ENCODE measurements at places on chromosomes 5 and 9.

GRCh38 chr5:69531406-69531801 is 28.6 kb upstream of the GTF2H2C start:
- H3K36me3 ChIP-seq = no peaks in the 10 kb centered on the region
- H3K27me3 ChIP-seq = no peaks in the 10 kb centered on the region
- no peak overlapping the region for H3K27ac ChIP-seq
- no peaks in the 10 kb centered on the region for H3K4me1 ChIP-seq

- H3K27me3 ChIP-seq = no peaks in the 10 kb centered on the region
- DNase-seq = no peak
- no peak overlapping the region for H3K4me3 ChIP-seq
- no peak overlapping the region for H3K27ac ChIP-seq
These were observed 56.8 kb upstream of the OLFM1 start for GRCh38 chr9:135030566-135031226.

GRCh38 chr5:10825897-10826644 is 65.0 kb upstream of the DAP start:
- DNase-seq = no peak
- no peaks in the 10 kb centered on the region for H3K27me3 ChIP-seq
- H3K4me1 ChIP-seq = no peaks in the 10 kb centered on the region

DNA sequence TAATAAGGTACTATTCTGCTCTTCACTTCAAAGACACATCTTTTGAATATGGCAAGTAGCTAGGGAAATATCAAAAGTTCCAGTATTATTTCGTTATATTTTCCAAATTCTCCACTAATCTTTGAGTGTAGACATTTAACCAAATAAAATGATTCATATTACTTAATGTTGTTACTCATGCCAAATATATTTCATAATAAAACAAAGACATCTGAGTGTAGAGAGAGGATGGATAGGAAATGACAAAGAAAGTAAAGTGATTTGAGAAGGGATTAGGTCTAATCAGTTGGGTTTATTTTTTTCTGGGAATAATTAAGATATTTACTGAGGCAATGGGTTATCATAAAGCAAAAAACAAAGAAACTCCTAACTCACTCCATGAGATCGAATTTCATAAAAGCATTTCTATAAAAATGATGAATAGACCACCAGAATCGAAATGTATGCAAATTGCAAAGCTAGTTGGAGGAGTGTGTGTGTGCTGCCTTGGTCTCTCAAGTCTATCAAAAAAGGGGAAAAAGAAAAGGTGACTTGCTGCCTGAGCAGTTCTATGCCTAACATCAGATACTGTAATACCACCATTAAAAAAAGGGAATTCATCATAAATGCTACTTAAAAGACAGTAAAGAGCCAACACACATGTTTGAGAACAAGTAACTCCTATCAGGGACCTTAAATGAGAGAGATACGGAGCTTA is 255.5 kb downstream of the PDE4D start:
- no peak for DNase-seq
- H3K4me1 ChIP-seq = no peaks in the 10 kb centered on the region
- no peak overlapping the region for H3K4me3 ChIP-seq
- H3K27ac ChIP-seq = no peak overlapping the region
- no peaks in the 10 kb centered on the region for H3K36me3 ChIP-seq
- no peaks in the 10 kb centered on the region for H3K27me3 ChIP-seq

- H3K36me3 ChIP-seq = no peaks in the 10 kb centered on the region
- H3K4me1 ChIP-seq = no peaks in the 10 kb centered on the region
- no peak overlapping the region for H3K4me3 ChIP-seq
- no peaks in the 10 kb centered on the region for H3K27me3 ChIP-seq
These were observed 106.2 kb downstream of the ZNF354C start for GRCh38 chr5:179166171-179166885.

GRCh38 chr9:109579191-109579948 is 81.3 kb upstream of the PTPN3 start:
- no peaks in the 10 kb centered on the region for H3K36me3 ChIP-seq
- H3K27me3 ChIP-seq = no peaks in the 10 kb centered on the region
- H3K4me1 ChIP-seq = no peaks in the 10 kb centered on the region
- H3K4me3 ChIP-seq = no peak overlapping the region
- no peak for DNase-seq
- H3K27ac ChIP-seq = no peak overlapping the region

DNA sequence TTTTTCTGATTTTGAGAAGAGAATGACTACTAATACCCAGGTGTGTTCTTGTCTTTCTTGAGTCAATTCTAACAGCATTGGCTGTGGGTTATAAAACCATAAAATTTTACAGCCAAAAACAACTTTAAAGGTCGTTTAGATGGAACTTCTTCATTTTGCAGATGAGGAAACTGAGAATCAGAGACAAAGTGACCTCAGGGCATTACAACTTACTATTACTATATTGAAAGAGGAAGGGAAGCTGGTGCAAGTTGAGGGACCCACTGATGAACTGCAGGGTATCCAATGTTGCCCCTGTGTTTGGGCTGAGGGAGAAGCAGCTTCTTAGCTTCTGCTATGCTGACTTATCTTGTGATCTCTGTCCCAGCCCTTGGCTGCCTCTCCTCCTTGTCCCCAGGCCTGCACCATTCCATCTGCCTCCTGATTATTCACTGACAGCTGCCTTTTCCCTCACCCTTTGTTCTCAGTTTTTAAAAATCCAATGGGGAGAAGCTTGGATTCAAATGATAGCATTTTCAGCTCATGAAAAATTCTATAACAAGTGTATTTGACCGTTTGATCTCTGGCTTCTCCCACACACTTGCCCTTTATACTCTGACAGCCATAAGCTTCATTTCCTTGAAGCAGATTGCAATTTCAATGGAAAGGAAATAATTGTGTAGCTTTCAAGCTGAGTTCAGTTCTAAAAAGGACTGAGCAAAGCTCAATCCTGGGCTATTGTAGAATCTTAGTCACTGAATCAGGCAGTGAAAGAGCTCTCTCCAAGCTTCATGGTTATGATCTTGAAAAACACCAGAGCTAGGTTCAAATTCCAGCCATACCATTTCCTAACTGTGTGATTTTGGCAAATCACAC is 68.5 kb downstream of the TMC1 start:
- no peaks in the 10 kb centered on the region for H3K4me1 ChIP-seq
- no peak overlapping the region for H3K27ac ChIP-seq
- H3K27me3 ChIP-seq = no peaks in the 10 kb centered on the region
- no peaks in the 10 kb centered on the region for H3K36me3 ChIP-seq
- DNase-seq = no peak
- no peak overlapping the region for H3K4me3 ChIP-seq

DNA sequence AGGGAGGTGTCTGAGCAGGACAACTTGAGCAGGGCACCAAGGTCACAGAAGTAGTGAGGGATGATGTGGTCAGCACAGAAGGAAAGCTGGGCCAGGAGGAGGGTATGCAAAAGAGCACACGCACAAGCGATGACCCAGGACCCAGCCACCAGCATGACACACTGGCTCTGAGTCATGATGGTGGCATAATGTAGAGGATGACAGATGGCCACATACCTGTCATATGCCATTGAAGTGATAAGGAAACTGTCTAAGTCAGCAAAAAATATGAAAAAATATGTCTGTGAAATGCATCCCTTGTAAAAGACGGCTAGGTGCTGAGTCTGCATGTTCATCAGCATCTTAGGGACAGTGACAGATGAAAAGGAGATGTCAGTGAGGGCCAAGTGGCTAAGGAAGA is 380 bp downstream of the OR1J1 start:
- H3K4me3 ChIP-seq = no peak overlapping the region
- H3K4me1 ChIP-seq = no peaks in the 10 kb centered on the region
- DNase-seq = no peak
- H3K27ac ChIP-seq = no peak overlapping the region
- no peaks in the 10 kb centered on the region for H3K36me3 ChIP-seq

DNA sequence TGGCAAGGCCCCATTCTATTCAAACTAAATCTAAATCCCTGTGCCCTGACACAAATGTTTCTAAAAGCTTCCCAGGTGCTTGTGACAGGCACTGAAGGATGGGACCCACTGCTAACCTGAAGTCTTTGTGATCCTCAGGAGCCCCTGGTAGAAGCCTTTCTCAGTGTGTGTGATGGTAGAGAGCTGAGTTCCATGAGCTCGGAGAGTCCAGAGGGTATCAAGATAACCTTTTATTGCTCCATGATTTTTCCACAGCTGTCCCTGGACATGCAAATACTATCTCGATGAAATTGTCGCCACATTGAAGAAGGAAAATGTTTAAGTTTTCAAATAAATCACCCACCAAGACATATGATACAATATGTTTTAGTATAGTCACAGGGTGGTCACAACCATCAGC is 7.7 kb downstream of the CAST start:
- no peak for DNase-seq
- H3K36me3 ChIP-seq = no peaks in the 10 kb centered on the region
- no peak overlapping the region for H3K4me3 ChIP-seq
- no peaks in the 10 kb centered on the region for H3K27me3 ChIP-seq
- no peaks in the 10 kb centered on the region for H3K4me1 ChIP-seq

GRCh38 chr9:128056086-128056485 is 11.0 kb downstream of the NAIF1 start:
- no peaks in the 10 kb centered on the region for H3K4me1 ChIP-seq
- no peak for DNase-seq
- H3K4me3 ChIP-seq = no peak overlapping the region
- peak overlapping the region; percentile 90 for H3K27ac ChIP-seq
- no peaks in the 10 kb centered on the region for H3K36me3 ChIP-seq

GRCh38 chr5:169583101-169583423 is 511 bp upstream of the SPDL1 start:
- no peaks in the 10 kb centered on the region for H3K27me3 ChIP-seq
- H3K27ac ChIP-seq = peak overlapping the region; percentile 76
- H3K36me3 ChIP-seq = no peaks in the 10 kb centered on the region
- H3K4me1 ChIP-seq = no peaks in the 10 kb centered on the region

GRCh38 chr9:116900543-116900942 is 213.4 kb downstream of the TRIM32 start:
- H3K27ac ChIP-seq = no peak overlapping the region
- H3K27me3 ChIP-seq = no peaks in the 10 kb centered on the region
- DNase-seq = no peak
- H3K4me3 ChIP-seq = no peak overlapping the region
- H3K36me3 ChIP-seq = no peaks in the 10 kb centered on the region

GRCh38 chr5:180206993-180207392 is 2.0 kb downstream of the RASGEF1C start:
- no peaks in the 10 kb centered on the region for H3K36me3 ChIP-seq
- no peak for DNase-seq
- H3K4me1 ChIP-seq = peaks cover 4% of the 10 kb centered on the region
- H3K27me3 ChIP-seq = peaks cover 7% of the 10 kb centered on the region
- no peak overlapping the region for H3K4me3 ChIP-seq

DNA sequence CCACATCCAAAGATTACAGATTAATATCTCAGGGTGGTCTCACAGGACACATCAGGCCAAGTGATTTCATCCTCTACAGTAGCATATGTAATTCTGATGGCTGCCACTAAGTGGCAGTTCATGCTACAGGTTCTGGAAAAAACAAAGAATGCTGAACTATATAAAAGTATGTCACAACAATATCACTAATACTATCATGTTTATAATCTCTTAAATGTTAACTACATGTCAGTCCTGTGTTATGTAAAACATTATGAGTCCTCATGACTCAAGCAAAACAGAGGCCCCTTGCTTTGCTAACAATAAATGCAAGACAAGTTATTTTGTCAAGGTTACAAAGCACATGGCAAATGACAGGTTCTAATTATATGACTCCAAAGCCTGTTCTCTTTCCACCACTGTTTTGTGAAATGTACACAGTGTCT is 233.2 kb downstream of the FBXL17 start:
- no peak overlapping the region for H3K27ac ChIP-seq
- DNase-seq = no peak
- H3K4me1 ChIP-seq = no peaks in the 10 kb centered on the region
- H3K4me3 ChIP-seq = no peak overlapping the region
- no peaks in the 10 kb centered on the region for H3K27me3 ChIP-seq

- DNase-seq = no peak
- H3K4me1 ChIP-seq = no peaks in the 10 kb centered on the region
- no peak overlapping the region for H3K4me3 ChIP-seq
- no peaks in the 10 kb centered on the region for H3K36me3 ChIP-seq
- no peaks in the 10 kb centered on the region for H3K27me3 ChIP-seq
These were observed 42.3 kb upstream of the MUSK start for GRCh38 chr9:110626101-110626829.

Measured in uterus (tissue), 4 donors.